ENCODE measurements at places on chromosomes 4 and X. TPM values are rescaled to one million over a fixed set of nuclear protein-coding genes. Genes with fewer than 3 reads are reported as not detected.

DNA sequence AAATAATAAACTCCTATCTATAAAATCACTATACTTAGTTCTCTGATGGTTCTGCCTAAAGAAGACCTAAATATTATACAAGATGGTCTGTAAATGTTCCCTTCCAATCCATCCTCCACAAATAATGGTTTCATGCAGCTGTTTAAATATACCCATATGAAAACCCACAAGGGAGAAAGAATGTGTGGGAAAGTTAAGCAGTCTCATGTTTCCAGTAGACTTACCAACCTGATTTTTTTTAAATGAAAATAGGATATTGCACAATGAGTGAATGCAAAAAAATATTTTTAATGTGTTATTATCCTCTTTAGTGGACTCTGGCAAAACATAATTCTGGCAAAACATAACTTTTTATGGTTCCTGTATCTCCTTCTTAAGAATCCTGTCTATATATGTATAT lies 23.3 kb downstream of the CAMK2D start:
- DNase-seq = no peak

- no peak for DNase-seq
Measured at GRCh38 chr4:121788896-121789295, 12.2 kb upstream of the EXOSC9 start.

DNA sequence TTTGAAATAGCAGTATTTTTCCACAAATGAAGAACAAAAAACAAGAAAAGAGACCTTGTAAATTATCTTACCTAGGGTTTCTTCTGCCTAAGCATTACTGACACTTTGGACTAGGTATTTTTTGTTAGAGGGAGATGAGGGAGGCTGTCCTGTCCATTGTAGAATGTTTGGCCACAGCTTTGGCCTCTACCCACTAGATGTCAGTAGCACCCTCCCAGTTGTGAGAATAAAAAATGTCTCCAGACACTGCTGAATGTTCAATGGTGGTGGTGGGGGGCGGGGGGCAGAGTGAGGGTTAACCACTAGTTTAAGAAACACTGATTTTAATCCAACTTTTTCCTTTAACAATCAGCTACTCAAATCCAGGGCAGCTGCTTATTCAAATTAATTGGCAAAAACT lies 25.8 kb downstream of the OTUD4 start:
- no peak for DNase-seq

DNA sequence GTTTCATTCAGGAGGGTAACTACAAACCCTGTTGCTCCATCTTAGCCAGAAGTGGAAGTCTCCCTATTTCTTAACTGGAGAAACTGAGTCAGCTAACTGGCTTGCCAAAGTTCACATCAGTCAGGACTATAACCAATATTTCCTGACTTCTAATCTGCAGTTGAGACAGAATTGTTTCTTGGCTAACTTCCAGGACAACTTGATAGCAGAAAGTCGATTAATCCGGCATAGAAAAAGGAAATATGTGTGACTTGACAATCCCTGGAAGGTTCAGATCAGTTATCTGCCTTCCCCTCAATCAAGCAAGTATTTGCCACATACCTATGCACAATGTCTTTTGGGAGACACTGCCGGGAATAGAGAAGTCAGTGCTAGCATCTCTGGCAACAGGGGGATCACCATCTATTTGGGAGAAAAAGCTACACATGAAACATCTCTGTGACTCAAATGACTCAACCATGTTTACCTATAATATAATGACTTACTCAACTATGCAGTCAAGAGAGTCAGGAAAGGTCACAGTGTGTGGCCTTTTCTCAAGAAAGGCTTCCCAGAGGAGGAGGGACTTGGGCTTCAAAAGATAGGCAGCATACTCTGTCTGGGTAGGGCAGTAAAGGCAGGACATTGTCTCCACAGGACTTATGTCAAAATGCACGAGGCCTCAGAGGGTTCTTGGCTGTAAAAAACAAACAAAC lies 12.4 kb upstream of the LONRF3 start:
- DNase-seq = peak; percentile 18

DNA sequence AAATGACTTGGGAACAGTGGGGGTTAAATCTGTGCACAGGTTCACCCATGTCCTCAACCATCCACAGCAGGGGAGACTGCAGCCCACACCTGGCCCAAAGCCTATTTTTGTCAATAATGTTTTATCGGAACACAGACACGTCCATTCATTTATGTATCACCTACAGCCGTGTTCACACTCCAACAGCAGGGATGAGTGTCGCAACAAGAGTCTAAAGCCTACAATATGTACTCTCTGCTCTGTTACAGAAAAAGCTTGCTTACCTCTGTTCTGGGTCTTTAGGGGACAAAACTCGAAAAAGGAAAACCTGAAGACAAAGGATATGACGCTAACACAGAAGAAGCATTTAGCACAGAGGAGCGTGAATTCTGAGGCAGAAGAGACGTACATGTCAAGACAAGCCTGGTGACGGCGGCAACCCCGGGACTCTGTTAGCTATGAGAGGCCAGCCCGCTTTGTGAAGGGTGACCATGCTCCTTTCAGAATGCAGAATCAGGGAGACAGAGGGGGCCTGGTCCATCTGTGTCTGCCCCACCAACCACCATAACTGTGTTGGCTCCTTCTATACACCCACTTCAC lies 45.5 kb downstream of the AFAP1 start:
- DNase-seq = no peak

DNA sequence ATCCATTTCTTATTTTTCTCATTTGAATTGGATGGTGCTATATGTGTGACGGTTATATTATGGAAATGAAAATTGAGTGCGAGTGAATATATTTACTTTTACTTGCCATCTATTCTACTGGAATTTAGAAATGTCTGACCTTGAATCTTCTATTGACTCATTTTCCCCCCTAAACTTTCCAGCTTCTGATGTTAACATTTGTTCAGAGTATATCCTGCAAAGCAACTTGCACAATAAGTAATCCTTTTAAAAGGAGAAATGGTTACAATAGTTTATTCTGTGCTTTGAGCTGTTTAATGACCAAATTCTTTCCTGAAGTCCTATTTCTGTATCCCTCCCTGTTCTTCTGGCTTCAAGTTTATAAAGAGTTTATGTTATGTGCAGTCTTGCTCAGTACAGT lies 116.7 kb downstream of the ARHGAP10 start:
- DNase-seq = no peak

DNA sequence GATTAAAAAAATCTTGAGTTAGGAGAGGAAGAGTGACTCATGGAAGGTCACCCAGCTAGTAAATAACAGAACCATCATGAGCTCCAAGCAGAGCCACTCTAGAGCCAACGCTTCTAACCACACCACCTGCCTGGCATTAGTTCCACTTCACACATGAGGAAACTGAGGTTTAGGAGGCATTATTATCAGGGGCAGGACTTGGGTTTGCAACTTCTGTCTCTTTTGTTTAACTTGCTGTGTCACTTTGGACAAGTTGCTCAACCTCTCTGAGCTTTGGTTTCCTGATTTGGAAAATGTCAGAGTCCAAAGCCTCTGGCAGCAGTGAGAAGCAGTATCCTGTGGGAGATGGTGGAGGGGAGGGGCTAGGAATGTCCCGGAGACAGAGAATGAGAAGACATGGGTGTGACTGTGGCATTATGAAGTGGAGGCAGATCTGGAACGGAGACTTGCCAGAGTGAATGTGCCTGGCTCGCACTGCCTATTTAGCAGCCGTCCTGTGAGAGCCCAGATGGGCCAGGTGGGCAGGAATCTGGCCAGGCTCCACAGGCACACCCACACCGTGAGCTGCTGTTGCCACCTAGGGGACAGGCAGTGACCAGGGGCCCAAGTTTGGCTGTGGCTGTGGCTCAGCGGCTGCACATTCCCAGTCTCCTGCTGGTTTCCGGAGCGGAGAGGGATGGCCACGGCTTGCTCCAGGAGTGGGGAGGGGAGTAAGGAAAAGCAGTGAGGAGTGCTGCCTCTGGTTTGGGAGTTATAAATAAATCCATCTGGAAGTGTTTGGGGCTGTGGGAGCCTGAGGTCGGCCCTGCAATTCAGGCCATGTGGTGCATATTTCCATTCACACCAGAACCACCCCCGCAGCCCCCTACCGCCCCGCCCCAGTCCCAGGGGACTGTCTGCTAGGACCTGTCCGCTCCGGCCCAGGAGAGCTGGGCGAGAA lies 93.4 kb downstream of the NHSL2 start:
- no peak for DNase-seq

GRCh38 chrX:82723806-82724205 lies 784.3 kb upstream of the POU3F4 start:
- DNase-seq = no peak

- no peak for DNase-seq
Measured at GRCh38 chr4:40212674-40213527, 16.1 kb downstream of the RHOH start.

GRCh38 chrX:79556800-79557199 lies 189.7 kb upstream of the ITM2A start:
- DNase-seq = no peak

DNA sequence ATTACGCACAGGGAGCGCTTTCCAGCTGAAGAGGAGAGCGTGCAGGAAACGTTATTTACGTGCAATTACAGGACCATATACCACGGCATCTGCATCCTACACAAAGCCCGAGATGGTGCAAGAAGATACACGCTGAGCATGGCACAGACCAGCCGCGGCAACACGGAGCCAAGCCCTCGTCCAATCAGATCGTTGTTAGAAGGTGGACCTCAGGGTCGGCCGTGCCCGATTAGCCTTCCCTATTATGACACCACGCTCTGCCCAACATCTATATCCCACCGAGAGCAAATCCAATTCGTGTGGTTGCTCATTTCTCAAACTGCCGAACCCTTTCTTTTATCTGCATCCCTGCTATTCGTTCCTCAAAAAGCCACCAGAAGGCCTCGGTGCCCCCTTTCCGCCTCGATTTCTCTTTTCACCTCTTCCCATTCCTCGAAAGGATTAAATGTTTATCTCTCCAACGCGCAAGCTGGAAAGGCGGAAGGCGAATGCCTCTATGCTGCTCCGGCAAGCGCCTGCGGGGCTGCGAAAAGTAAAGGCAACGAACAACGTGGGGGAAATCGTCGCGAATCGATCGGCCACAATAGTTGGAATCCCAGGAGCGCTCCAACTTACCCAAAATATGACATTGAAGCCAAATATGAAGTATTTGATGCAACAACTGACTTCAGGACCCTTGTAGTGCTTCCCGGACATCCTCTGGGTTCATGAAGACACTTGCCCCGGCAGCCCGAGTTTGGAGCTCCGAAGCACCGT lies 702 bp downstream of the TSPAN5 start:
- peak; percentile 56 for DNase-seq

DNA sequence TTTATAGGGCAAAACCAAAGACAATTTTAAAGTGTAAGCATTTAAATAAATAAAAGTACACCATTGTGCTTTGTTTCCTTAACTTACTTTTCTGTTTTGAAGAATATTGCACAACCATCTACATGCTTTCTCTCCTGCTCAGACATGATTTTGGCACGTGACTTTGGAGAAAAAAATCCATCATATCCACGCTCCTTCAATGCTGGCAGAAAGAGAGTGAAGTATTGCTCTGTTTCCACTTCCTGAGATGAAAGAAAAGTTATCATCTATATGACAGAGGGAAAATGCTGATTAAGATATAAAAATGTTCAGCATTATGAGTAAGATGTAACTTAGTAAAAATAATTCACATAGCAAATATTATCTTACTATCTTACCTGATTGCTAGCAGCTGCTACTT lies 77.1 kb downstream of the CNOT6L start:
- DNase-seq = no peak

GRCh38 chrX:111520506-111520905 lies 9.1 kb downstream of the SERTM2 start:
- no peak for DNase-seq

- DNase-seq = peak; percentile 85
Measured at GRCh38 chr4:75916091-75916661, 13.9 kb upstream of the PPEF2 start.

DNA sequence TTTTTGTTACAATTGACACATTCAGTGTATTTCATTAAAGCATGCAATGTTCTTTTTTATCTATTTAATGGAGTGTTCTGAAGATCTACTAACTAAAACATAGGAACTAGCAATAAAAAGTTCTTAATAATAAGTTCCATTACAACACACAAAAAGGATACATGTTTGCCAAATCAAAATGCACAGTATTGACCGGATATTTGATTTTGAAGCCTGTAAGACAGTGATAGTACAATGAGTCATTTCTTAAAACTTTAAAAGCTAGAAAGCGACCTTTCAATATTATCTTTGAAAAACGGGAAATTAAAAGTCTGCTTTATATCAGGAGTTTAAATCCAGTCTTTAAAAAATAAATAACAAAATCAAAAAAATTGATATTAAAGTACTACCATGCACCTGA lies 2.4 kb upstream of the PRDM5 start:
- DNase-seq = no peak

- no peak for DNase-seq
Measured at GRCh38 chr4:2289311-2289954, 27.5 kb upstream of the MXD4 start.

The RBBP7 gene
- 124 TPM for total RNA-seq

The IL15 gene
- 27.4 TPM for total RNA-seq
